HTR-8/SVneo (cell line): ENCODE measurements at places on chromosomes 11 and 22.

- DNase-seq: no peak
These were observed 90.4 kb downstream of the SERGEF start for GRCh38 chr11:17922416-17922788.

GRCh38 chr22:45441138-45441537, 27.6 kb downstream of the RIBC2 start:
- DNase-seq: peak; percentile 74

DNA sequence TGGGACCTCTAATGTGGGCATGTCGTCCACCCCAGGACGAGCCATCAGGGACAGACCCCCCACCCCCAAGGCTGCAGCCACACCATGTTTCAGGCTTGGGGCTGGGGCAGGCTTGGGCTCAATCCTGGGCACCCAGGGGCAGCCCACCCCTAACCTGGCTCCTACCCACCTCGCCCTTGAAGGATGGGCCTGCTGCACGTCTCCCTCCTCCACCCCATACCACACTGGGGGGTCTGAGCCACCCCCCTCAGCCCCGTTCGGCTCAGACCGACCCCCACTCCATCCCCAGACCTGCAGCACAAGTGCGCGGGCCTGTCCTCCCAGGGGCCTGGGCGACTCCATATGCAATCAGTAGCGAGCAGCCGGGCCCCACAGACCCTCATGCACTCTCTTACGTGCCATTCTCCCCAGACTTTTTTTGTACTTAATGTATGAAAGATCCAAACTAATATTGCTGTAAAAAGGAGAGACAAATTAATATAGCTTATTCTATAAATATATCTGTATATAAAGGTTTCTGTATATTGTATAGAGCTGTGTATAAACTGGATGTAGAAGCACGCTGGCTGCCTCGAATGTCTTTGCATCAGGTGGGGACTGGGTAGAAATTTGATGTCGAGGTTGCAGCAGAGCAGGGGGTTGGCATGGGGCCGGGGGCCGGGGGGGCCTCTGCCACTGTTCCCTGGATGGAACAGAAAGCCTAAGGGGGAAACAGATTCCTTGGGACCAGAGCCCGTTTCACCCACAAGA, 5.8 kb upstream of the MYRF start:
- no peak for DNase-seq

DNA sequence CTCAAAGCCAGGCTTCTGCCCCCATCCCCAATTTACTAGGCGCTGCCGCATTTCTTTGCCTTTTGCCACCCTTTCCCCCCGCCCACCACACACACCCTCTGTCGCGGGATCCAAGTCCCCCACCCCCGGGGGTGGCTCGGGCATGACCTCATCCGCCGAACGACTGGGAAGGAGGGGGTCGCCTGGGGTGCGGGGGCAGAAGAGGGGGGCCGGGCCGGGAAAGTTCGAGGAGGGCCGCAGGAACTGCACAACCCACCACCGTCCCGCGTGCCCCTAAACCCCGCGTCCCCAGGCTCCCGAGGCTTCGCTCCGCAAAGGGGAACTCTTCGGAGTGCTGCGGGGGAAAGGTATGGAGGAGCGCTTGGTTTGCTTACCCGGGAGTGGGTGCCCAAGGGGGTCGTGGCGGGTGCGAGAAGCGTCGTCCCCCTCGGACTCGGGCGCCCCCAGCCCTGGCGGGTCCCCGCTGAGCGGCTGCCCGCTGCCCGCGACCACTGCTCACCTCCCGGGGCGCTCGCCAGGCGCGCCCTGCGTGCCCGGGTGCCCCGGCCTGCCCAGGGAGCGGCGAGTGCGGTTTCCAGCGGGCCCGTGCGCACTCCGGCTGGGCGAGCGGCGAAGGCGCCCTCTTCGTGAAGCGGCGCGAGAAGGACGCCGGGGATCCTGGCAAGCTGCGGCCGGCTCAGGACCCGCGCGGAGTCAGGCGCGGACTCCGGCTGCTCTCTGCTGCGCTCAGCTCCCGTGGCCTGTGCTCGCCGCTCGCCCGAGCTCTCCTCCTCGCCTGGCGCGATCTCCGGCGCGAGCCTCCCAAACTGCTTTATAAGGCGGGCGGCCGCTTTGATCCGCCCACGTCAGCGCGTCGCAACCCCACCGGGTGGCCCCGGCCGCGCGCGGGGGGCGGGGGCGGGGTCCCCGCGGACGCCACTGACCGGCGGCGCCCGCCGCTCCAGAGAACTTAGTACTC, 4.0 kb upstream of the WNT11 start:
- DNase-seq: peak; percentile 71

DNA sequence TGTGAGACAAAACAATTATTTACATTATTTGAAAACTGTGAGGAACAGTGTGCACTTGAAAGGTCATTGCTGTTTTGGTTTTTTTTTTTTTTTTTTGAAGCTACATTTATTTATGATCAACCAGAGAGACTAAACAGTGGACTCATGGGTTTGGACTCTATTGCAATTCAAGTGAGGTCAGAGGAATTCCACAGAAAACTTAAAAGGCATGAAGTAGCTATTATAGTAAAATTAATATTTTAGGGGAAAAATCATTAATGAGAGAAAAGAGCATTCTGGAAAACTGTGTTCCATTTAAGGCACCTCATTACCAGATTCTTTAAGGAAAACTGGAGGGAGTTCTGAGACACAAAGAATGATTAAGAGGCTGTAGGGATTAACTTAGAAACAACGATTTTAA, 102.8 kb downstream of the WNT11 start:
- DNase-seq: no peak

DNA sequence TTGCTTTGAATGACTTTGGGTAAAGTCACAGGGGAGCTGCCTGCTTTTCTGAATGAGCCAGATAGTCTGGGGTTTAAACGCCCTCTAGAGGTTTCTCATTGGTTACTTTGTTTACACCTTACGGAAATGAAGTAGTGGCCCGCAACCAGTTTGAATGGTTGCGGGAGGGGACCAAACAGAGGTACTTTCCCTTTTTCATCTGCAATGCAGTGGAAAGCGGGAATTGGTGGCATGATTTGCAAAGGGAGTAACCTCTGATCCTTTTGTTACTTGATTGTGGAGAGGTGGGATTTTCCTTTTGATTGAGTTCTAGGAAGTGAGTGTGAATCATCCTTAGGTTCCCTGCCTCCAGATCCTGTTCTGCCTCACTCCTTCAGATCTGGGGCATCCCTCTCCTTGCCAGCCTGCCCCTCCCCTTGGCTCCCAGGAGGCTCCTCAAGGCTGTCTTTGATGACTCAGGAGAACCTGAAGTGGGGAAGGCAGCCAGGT, 15.9 kb upstream of the GLYATL1 start:
- DNase-seq: peak; percentile 17

DNA sequence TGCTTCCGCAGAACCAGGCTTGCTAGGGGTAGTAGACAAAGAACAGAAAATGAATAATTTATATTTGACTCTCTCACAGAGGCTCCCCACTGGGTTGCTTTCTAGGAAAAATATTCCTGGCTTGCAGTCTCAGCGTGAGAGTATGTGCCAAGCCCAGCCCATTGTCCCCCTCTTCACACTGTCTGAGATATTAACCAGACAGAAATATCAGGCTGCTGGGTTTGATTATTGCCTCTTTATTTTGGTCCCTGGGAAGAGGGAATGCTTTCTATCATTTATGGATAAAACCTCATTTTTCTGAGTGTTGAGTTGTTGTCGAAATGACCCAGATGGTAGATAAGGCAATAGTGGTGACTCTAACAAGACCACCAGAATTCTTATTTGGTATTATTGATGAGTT, 367.9 kb downstream of the METTL15 start:
- no peak for DNase-seq

GRCh38 chr11:132062031-132062430, 691.6 kb downstream of the NTM start:
- DNase-seq: no peak

- DNase-seq: no peak
These were observed 38.3 kb downstream of the ATG13 start for GRCh38 chr11:46655631-46656030.

GRCh38 chr11:34364102-34364501, 6.3 kb upstream of the ABTB2 start:
- no peak for DNase-seq

- DNase-seq: no peak
These were observed 57.6 kb downstream of the KCNJ4 start for GRCh38 chr22:38397189-38398085.

- DNase-seq: no peak
These were observed 34.6 kb upstream of the CAVIN3 start for GRCh38 chr11:6354651-6355485.

DNA sequence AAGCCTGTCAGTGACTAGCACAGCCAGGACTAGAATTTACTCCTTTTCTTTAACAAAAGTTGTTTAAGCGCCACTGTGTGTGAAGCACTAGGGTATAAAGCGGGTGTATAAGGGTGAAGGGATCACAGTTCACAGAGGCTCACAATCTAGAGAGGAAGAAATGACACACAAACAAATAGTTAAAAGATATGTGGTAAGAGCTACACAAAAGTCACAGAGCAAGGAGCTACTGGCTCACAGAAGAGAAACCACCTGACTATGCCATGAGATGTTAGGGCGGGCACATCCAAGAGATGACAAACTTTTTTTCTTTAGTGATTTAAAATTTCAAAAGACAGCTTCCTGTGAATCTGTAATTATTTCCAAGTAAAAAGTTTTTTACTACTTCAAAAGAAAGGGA, 55.6 kb downstream of the PHF21A start:
- DNase-seq: no peak

DNA sequence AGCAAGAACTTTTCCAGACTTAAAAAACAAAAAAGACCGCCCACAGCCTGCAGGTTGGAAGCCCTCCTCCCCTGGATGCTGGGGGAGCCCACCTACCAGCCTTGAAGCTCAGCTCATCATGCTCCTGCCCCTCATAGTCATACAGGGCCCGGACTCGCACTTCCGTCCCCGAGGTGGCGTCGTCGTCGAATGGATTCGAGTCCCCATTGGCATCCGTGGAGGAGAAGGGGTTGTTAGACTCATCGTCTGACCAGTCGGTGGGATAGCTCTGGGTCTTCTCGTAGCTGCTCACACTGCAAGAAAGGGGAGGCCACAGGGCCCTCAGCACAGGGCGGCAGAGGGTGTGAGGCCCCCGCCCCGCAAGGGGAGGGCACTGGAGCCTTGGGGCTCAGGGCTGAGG, 19.0 kb upstream of the ARFGAP3 start:
- no peak for DNase-seq

GRCh38 chr11:3026803-3027202, 30.4 kb downstream of the CARS1 start:
- no peak for DNase-seq

DNA sequence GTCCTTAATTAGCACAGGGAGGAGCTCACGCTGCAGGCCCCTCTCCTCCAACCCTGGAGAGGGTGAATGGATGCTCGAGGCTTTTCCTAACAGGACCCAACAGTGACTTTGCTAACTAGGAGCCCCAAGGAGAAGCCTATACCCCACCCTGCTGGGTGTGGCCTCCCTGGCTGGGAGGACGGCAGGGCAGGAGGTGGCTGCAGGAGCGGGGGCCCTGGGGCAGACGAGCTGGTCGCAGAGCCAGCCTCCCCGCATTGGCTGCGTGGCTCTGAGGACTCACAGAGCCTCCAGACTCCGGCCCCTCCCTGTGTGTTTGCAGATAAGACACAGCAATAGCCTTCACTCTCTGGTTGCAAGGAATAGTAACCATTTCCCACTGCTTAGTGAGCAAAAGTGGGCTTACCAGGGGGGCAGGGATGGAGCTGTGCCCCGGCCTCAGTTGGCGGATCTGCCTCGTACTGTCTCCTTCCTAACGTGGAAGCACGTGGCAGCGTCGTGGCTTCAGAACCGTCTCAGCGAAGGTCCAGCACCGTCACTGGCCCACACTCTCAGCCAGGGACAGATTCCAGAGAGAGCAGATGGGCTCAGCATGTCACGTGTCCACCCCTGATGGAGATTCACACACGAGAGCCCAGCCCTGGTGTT, 1087.5 kb downstream of the BRD1 start:
- DNase-seq: no peak

DNA sequence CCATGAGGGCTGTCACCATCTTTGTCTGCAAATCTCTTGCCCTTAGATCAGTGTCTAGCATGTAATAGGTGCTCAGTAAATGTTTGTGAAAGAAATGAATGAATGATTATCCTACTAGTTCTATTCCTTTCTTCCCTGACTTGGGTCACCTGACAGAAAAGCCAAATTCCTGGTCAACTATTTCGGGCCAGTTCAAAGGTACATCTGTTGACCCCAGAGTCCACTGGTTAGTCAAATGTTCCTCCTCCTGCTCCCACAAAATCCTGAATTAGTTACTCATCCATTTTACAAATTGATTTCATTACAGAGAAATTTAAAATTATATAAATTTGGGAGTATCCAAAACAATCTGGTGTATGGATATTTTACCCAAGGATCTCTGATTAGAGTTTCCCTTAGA, 124.7 kb upstream of the NAV2 start:
- no peak for DNase-seq

DNA sequence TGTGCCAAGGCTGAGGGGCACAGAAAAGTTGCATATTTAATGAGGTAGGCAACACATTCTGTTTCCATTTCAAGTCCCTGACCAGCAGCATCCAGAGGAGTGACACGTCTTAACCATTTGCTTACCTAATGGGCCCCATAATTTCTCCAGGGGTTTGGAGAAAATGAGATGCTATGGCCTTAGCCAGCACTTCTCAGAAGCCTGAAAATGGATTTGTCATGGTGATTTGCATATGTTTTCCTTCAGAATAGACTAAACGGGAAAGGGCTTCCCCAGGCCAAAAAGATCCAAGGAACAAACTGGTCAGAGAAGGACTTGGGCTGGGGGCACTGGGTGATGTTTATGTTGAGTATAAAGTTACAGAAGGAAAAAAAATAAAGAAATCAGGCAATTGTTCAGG, 16.7 kb downstream of the CSRP3 start:
- no peak for DNase-seq

DNA sequence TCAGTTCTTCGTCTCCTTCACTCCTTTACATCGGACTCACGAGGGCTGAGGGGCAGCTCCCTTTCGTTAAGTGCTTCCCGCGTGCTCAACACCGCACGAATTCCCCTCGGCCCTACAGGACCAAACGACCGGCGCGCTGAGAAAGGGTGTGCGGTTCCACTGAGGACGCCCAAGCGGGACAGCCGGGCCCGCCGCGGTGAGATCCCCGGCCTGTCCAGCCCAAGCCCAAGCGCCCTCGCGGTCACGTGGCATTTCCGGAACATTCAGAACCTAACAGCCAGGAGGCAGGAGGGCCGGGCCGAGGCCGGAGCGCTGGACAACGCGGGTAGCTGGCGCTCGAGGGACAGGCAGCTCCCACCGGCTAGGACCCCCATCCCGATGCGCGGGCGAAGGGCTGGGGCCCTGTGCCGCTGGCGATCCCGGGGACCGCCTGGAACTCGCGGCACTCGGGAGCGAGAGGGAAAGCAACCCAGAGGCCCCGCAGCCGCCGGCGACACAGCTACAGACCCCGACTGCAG, 737 bp upstream of the STIP1 start:
- DNase-seq: peak; percentile 45

DNA sequence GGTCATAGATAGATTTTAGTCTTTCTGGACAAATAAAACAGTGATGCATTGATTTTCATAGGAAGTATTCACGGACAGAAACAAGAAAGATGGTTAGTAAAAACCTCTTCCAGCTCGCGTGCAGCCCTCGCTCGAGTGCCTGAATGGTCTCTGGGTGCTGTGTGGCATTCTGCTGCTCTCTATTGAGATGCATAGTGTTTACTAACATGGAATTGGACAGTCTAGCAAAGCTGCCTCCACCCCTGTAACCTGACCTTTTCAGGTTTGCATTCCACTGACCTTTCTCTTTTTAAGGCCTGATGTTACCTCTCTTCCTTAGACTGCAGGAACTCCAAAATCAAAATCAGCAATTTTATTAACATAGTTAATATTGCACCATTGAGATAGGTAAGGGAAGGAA, 643.4 kb downstream of the JRKL start:
- no peak for DNase-seq

- no peak for DNase-seq
These were observed 33.1 kb downstream of the ARAP1 start for GRCh38 chr11:72719144-72719543.
